ENCODE measurements at places on chromosomes 6 and 20. TPM values are rescaled to one million over a fixed set of nuclear protein-coding genes. Genes with fewer than 3 reads are reported as not detected.

RNF217 gene
- 25.5 TPM for total RNA-seq

RRAGD gene
- total RNA-seq, result 62.9 TPM

ARMC2 gene
- total RNA-seq, result 10.8 TPM

CDKAL1 gene
- total RNA-seq, result 16.0 TPM

SH3BGRL2 gene
- 28.9 TPM for total RNA-seq

SAMD3 gene
- total RNA-seq, result 5.5 TPM

ZNF334 gene
- total RNA-seq, result 4.7 TPM

TMEM244 gene
- not detected for total RNA-seq

SNX21 gene
- total RNA-seq, result 24.1 TPM

NRSN1 gene
- not detected for total RNA-seq

DNMT3B gene
- total RNA-seq, result 1.1 TPM

PTCRA gene
- total RNA-seq, result 9.8 TPM

PNPLA1 gene
- 0.27 TPM for total RNA-seq

NKAIN2 gene
- total RNA-seq, result 0.12 TPM

LY6G6F gene
- total RNA-seq, result 0.97 TPM

CCDC170 gene
- total RNA-seq, result 5.4 TPM

SIRPA gene
- 130 TPM for total RNA-seq

CLIC5 gene
- 134 TPM for total RNA-seq

RSPO3 gene
- total RNA-seq, result 8.0 TPM

HAO1 gene
- total RNA-seq, result not detected

GPX5 gene
- total RNA-seq, result not detected

FAM83C gene
- not detected for total RNA-seq

HRH3 gene
- not detected for total RNA-seq

RUNX2 gene
- total RNA-seq, result 3.7 TPM

SGK2 gene
- 1.2 TPM for total RNA-seq

Data from lower lobe of right lung (tissue), 2 donors.